ENCODE measurements at places on chromosomes 4 and X.

DNA sequence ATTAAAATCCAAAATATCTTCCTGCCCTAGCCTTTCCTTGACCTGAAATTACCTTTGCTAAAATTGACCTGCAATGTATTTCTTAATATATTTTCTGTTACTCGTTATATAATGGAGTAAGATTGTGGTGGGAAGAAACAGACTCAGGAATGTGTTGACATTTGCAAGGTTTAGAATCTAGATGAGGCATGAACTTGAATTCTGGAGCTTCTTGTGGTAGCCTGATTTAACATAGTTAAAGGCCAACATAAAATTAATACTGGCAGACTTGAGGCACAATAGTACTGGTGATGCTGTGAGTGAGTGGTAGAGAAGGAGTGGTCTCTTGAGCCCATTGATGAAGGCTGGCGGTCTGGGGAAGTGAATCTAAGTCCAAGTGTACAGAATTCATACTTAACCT is 197.9 kb upstream of the SPRY1 start:
- no peak for DNase-seq
- H3K4me1 ChIP-seq: no peaks in the 10 kb centered on the region
- no peak overlapping the region for H3K4me3 ChIP-seq

DNA sequence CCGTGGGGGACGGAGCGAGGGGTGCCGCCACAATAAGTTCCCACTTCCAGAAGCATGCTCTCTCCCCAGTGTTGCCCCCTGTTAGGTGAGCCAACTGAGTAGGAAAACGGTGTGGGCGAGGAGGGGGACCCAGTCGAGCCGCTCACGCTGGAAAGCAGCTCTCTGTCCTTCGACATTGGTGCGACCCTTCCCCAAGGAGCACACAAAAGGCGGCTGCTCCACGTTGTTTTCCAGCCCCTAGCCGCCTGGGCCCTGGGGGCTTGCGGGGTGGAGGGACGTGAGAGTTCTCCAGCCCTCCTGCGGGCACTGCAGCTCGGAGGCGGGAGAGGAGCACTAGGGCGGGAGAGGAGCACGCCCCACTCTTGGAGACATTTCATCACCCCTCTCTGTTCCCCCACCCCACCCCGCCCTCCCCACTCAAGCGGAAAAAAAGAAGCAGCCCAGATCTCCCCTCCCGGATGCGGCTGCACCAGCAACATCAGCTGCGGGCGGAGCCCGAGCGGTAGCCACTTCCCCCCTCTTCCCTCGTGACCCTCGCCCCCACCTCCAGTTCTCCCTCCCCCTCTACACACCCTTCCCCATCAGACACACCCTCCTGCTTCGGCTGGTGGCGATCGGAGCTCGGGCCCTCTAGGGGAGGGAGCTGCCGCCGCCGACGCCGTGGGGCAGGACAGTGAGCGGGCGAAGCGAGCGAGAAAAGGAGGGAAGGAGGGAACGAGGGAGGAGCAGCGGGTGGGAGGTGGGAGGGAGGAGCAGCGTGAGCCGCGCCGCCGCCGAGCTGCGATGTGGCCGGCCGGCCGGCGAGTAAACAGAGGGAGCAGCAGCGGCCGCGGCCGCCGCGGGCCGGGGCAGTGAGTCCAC is at the start of gene DOCK11:
DOCK11 (plus strand) TSS at position 755 of the 861 bp plus-strand sequence. CDS start 157 bp downstream, outside the sequence.
- H3K27ac ChIP-seq: no peak within 1 kb of the TSS
- peak within 1 kb of the TSS; percentile 67 for H3K4me3 ChIP-seq
- H3K27me3 ChIP-seq: peaks cover 4% of the 10 kb centered on the region
- DNase-seq: peak; percentile 61

DNA sequence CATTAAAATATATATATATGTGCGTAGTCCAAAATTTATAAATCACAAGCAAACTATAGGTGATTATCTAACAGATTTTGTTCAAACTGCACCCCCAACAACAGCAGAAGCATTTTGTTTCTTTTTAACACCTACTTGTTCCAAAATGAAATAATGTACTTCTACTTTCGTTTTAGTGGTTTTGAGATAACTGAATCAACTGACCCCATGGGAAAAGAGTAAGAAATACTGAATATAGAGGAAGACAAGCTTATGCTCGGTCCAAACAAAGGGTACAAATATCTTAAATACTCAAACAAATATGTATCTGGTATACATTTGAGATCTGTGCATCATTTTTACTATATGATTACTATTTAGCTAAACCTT is 22.4 kb downstream of the MAP7D3 start:
- no peaks in the 10 kb centered on the region for H3K27me3 ChIP-seq
- peaks cover 41% of the 10 kb centered on the region for H3K36me3 ChIP-seq
- H3K27ac ChIP-seq: no peak overlapping the region
- no peaks in the 10 kb centered on the region for H3K4me1 ChIP-seq

DNA sequence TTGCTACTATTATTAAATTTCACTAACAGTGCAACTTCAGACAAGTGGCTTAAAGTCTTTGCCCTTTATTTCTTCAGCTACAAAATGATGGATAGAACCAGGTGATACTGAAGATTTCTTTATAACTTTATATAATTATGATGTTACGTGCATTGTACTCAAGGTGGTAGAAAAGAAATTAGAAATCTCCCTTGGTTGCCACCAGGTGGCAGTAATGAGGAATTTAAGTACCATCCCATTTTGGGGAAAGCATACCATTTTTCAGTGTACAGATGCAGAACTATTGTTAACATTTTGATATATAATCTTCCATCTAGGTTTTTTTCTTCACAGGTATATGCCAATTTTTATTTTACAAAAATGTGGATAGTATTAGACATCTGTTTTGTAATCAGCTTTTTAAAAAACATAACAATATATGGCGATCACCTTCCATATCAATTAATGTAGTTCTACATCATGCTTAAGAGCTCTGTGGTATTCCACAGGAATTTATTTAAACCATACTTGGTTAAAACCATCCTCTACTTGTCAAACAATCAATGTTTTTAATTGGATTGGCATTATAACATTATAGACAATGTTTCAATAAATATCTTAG is 37.7 kb upstream of the RAB33B start:
- no peak for DNase-seq
- no peak overlapping the region for H3K4me3 ChIP-seq
- H3K27me3 ChIP-seq: no peaks in the 10 kb centered on the region
- H3K27ac ChIP-seq: no peak overlapping the region
- H3K36me3 ChIP-seq: no peaks in the 10 kb centered on the region

DNA sequence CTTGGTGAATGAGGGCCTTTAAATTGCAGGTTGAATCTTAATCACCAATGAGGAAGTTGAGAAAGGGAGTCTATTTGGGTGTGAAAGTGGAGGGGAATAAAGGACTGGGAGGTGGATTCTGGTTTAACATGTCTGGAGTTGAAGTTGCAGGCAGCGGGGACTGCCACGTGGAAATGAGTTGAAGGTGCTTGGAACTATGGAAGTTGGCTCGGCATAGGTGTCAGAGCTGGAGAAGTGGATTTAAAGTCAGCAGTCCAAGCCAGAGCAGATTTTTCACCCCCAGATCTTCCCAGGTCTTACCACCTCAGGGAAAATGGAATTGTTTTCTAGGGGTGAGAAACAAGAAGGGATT is 44.9 kb downstream of the TIGD4 start:
- peaks cover 4% of the 10 kb centered on the region for H3K4me1 ChIP-seq
- H3K27ac ChIP-seq: no peak overlapping the region

GRCh38 chrX:17377091-17377717 is 2.2 kb downstream of the NHS start:
- H3K27ac ChIP-seq: no peak overlapping the region
- H3K4me1 ChIP-seq: peaks cover 3% of the 10 kb centered on the region
- peaks cover 20% of the 10 kb centered on the region for H3K27me3 ChIP-seq

DNA sequence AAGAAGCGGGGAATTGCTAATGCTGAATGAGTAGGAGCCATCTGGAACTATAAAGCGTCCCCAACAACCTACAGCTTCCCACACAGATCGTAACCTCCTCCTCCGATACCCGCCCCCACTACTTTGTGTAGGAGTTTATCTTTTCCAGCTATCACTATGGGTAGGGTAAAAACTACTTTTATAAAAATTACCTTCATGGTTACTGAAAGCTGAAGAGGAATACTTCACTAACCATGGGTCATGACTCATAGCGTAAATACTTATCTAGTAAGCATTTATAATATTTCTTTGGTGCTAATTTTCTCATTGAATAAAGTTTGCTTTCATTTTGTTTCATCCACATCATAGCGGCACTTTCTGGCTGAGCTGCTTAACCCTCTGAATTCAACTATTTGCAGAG is 79.4 kb upstream of the TNIP3 start:
- no peaks in the 10 kb centered on the region for H3K4me1 ChIP-seq
- no peak overlapping the region for H3K4me3 ChIP-seq

GRCh38 chr4:37615059-37615719 is 71.0 kb downstream of the RELL1 start:
- H3K27me3 ChIP-seq: no peaks in the 10 kb centered on the region
- H3K36me3 ChIP-seq: no peaks in the 10 kb centered on the region
- no peak for DNase-seq
- no peak overlapping the region for H3K4me3 ChIP-seq
- no peaks in the 10 kb centered on the region for H3K4me1 ChIP-seq
- H3K27ac ChIP-seq: no peak overlapping the region

GRCh38 chr4:121217351-121217750 is 53.2 kb upstream of the TNIP3 start:
- no peak overlapping the region for H3K4me3 ChIP-seq
- no peaks in the 10 kb centered on the region for H3K4me1 ChIP-seq
- no peak for DNase-seq
- H3K36me3 ChIP-seq: no peaks in the 10 kb centered on the region
- H3K27me3 ChIP-seq: peaks cover 1% of the 10 kb centered on the region

GRCh38 chr4:88965053-88965452 is 91.9 kb downstream of the FAM13A start:
- H3K4me3 ChIP-seq: no peak overlapping the region
- DNase-seq: no peak
- H3K36me3 ChIP-seq: no peaks in the 10 kb centered on the region
- H3K4me1 ChIP-seq: peaks cover 2% of the 10 kb centered on the region
- no peaks in the 10 kb centered on the region for H3K27me3 ChIP-seq

- no peak overlapping the region for H3K27ac ChIP-seq
- no peak for DNase-seq
- H3K4me1 ChIP-seq: no peaks in the 10 kb centered on the region
- no peaks in the 10 kb centered on the region for H3K36me3 ChIP-seq
- no peaks in the 10 kb centered on the region for H3K27me3 ChIP-seq
Observed at GRCh38 chr4:107850438-107850837, 25.7 kb downstream of the SGMS2 start.

- DNase-seq: peak; percentile 77
- no peak overlapping the region for H3K27ac ChIP-seq
- no peaks in the 10 kb centered on the region for H3K36me3 ChIP-seq
- H3K4me3 ChIP-seq: no peak overlapping the region
- no peaks in the 10 kb centered on the region for H3K27me3 ChIP-seq
Observed at GRCh38 chr4:8594097-8595038, 1.8 kb downstream of the CPZ start.

DNA sequence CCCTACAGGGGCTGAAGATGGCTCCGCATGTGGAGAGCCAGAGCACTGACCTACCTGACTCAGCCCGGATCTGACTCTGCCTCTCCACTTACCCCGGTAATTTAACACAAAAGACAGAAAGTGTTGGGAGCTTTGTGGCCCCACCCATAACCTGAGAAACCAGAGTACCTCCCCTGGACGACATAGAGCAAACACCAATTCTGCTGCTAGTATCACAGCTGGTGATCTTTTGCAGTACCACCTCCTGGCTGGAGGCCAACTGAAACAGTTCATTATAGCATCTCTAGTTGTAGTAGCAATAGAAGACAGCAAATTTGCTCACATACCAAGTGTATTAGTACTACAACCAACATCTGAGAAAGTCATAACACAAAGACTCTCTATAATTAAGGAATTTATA is 443.9 kb downstream of the KLHL4 start:
- no peak for DNase-seq
- H3K4me3 ChIP-seq: no peak overlapping the region
- H3K27ac ChIP-seq: no peak overlapping the region
- no peaks in the 10 kb centered on the region for H3K27me3 ChIP-seq
- H3K4me1 ChIP-seq: no peaks in the 10 kb centered on the region

Measured in H1 (cell line).